ENCODE measurements at places on chromosomes 4 and X. TPM values are rescaled to one million over a fixed set of nuclear protein-coding genes. Genes with fewer than 3 reads are reported as not detected.

The CSN1S1 gene
- not detected for total RNA-seq

The CASP6 gene
- total RNA-seq: 44.4 TPM

The GDPD2 gene
- not detected for total RNA-seq

The GLUD2 gene
- 2.0 TPM for total RNA-seq

The BEX1 gene
- 4.4 TPM for total RNA-seq

The TMEM47 gene
- total RNA-seq: 43.2 TPM

The S100G gene
- not detected for total RNA-seq

The ADH1C gene
- total RNA-seq: 0.44 TPM

The MAGEA8 gene
- total RNA-seq: not detected

The SSR4 gene
- total RNA-seq: 50.1 TPM

The MTTP gene
- total RNA-seq: not detected

The AFF2 gene
- total RNA-seq: 0.22 TPM

The DCX gene
- total RNA-seq: not detected

The PDGFRA gene
- total RNA-seq: 152 TPM

The ANKRD50 gene
- 29.0 TPM for total RNA-seq

The FGFBP2 gene
- not detected for total RNA-seq

The MXRA5 gene
- 49.0 TPM for total RNA-seq

The SMIM14 gene
- total RNA-seq: 47.9 TPM

The AWAT1 gene
- total RNA-seq: not detected

The NOX1 gene
- total RNA-seq: not detected

The VSIG1 gene
- not detected for total RNA-seq
